Subcutaneous preadipocyte (primary cell): ENCODE measurements at places on chromosomes 5 and 9. TPM values are rescaled to one million over a fixed set of nuclear protein-coding genes. Genes with fewer than 3 reads are reported as not detected.

Gene NSUN2
- 36.7 and 54.2 TPM in 2 replicates for total RNA-seq

Gene N4BP3
- under 0.01 TPM in 2 replicates for total RNA-seq

Gene GFI1B
- not detected in 2 replicates for total RNA-seq

Gene TEK
- 0.59 and 0.73 TPM in 2 replicates for total RNA-seq

Gene POLR3G
- total RNA-seq: 7.0 and 10.6 TPM in 2 replicates

Gene MZB1
- total RNA-seq: under 0.01 TPM in 1 of 2 replicates, not detected in the other

Gene EIF4E1B
- not detected in 2 replicates for total RNA-seq

Gene FOXD1
- total RNA-seq: 0.73 and 1.4 TPM in 2 replicates

Gene CDKN2B-AS1
- 8.8 and 11.7 TPM in 2 replicates for total RNA-seq

Gene GRXCR2
- total RNA-seq: not detected in 2 replicates

Gene SPATA31A3
- not detected in 2 replicates for total RNA-seq

Gene PCDHA13
- not detected in 2 replicates for total RNA-seq

Gene ACER2
- 1.1 and 1.2 TPM in 2 replicates for total RNA-seq

Gene TCF7
- 8.1 and 20.9 TPM in 2 replicates for total RNA-seq

Gene DND1
- under 0.01 and 0.39 TPM in 2 replicates for total RNA-seq

Gene LCN9
- not detected in 2 replicates for total RNA-seq

Gene SSBP2
- 17.2 and 27.2 TPM in 2 replicates for total RNA-seq
